Activated naive CD4-positive, alpha-beta T cell (primary cell): ENCODE measurements at places on chromosomes 12 and 14.

- DNase-seq: no peak
Measured at GRCh38 chr14:20356422-20356821, 13.0 kb downstream of the PARP2 start.

- no peak for DNase-seq
Measured at GRCh38 chr12:95516757-95517156, 34.5 kb downstream of the USP44 start.

DNA sequence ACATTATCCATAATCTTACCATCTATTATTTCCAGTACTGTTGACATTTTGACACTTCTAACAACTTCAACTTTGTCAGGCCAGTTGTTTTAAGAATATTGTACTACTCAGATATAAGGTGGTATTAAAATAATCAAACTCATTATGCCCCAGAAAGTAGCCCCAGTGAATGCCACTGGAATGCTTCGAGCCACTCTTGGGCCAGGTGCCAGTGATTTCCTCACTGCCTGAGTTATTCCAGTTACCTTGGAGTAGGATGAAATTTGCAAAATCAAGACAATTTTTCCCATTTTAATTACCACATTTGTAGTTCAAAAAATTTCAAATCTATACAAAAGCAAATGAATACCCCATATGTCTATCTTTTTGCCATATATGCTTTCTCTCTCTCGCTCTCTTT lies 9.2 kb downstream of the CIPC start:
- DNase-seq: no peak

DNA sequence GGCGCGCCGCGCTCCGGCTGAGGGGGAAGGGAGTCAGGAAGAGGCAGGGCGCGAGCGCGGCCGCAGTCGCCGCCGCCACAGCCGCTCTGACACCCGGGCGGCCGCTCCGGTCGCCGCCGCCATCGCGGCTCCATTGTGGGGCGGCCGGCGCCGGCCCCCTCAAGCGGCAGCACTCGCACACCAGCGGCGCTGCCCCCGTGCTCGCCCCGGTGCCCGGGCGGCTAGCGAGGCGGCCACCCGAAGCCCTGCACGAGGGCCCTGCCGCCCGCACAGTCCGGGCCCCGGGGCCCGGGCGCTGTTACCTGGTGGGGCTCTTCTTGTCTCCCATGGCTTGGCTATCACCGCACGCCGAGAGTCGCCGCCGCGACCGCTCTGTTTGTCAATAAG lies 202 bp downstream of the YAF2 start:
- DNase-seq: no peak
